ENCODE measurements at places on chromosomes 4 and X.
A peak's percentile ranks its signal among the peaks of the same experiment; 100 is the strongest.

DNA sequence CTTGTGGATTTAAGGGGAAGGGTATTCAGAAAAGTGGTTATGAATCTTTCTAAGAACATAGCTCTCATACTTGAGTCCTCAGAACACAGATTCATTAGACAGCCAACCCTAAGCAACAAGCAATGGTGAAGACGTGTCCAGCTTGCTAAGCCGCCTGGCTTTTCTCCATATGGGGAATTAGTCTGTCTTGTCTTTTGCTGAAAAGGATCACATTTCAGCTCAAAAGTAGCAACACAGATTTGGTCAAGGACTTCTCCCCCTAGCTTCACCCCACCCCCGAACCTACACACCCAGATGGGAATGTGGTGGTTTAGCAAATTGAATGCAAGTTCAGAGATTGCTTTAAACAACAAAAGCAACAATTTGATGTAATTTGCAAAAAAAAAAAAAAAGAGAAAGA is 103.3 kb upstream of the RASGEF1B start:
- DNase-seq, result no peak

- DNase-seq, result no peak
Measured at GRCh38 chr4:13160920-13161319, 323.2 kb downstream of the RAB28 start.

DNA sequence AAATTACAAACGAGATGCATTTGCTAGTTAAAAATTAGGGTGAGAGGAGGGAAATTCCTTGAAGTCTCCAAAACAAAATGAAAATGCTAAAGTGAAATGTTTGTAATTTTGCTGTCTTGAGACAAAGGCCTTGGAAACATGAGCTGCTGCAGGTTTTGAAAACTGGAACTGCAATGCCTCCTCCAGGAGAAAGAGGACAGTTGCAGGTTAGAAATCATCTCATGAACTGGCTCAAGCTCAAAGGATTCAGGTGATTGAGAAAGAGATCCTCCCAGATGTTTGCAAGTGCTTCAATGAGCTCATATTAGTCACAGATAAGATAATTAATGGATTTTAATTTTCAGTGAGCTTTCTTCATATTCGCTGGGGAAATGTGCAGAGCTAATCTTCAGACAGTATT is 32.4 kb downstream of the SMPX start:
- no peak for DNase-seq

GRCh38 chr4:107147873-107148272 is 111.8 kb upstream of the DKK2 start:
- DNase-seq, result no peak

GRCh38 chrX:154329294-154329693 is 33.7 kb downstream of the TKTL1 start:
- DNase-seq, result no peak

GRCh38 chr4:88866862-88867550 is 169.4 kb upstream of the NAP1L5 start:
- DNase-seq, result no peak

DNA sequence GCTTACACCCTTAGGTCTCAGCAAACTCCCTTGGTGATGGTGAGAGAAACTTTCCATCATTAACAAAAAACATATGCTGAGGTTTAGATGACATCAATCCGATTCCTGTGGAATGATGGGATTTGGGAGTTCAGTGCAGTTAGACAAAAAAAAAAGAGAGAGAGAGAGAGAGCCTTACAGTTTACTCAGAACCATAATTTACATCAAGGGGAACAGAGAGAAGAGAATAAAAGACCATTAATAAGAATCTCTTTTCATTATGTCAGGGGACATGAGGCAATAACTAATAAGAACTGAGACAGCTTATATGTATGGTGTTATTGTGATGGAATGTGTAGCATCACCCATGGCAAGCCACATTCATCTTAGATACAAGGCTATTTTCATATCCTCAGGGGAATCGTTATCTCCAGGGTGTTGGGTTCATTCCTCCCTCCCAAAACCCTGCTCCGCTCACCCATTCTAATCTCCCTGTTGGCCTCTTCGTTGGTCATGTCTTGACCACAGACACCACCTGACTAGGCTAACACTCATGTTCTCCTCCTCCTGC is 175.7 kb upstream of the MXRA5 start:
- no peak for DNase-seq

GRCh38 chr4:185936650-185937376 is 124.8 kb upstream of the SORBS2 start:
- DNase-seq, result no peak

- peak; percentile 52 for DNase-seq
Measured at GRCh38 chr4:27684610-27685011, 824.0 kb downstream of the STIM2 start.

- no peak for DNase-seq
Measured at GRCh38 chrX:38365954-38366353, 13.6 kb downstream of the OTC start.

DNA sequence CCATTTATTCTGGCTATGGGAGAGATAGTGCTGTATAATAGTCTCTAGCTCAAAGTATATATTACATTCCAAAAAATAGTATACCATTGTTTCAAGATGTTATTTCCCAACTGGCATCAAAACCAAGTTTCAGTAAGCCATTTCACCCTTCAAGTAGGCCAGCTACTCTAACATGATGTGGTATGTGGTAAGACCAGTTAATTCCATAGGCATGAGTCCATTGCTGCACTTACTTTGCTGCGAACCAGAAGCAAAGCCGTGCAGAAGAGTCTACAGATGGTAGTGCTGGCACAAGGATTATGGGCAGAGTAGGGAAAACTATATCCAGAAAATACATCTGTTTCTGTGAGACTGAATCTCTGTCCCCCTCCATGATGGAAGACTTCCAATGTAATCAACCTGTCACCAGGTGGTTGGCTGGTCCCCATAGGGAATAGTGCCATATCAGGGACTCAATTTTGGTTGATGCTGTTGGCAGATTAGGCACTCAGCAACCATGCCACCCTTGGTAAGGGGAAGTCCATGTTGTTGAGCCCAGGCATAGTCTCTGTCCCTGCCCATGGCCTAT is 49.8 kb upstream of the HSD17B10 start:
- no peak for DNase-seq

GRCh38 chr4:165668694-165669093 is 204.3 kb upstream of the TLL1 start:
- DNase-seq, result no peak

- no peak for DNase-seq
Measured at GRCh38 chrX:52363247-52363883, 5.5 kb upstream of the XAGE2 start.

DNA sequence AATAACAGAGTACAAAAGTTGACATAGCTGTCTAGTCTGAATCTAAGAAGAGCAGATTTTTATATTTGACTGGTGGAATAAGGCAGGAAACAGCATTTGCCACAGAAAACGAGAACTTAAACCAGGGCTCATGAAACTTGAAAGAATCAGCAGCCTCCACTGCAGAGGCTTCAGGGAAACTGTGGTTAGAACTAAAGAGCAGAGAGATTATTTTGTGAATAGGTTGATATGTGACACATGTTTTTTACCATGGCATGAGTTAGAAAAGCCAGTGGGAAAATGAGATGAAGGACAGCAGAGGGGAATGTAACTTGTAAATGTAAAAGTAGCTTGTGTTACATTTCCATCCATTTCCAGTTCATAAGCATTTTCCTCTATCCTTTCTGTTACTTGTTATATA is 63.7 kb upstream of the CAMK2D start:
- no peak for DNase-seq

- no peak for DNase-seq
Measured at GRCh38 chr4:137707626-137708025, 175.3 kb upstream of the PCDH18 start.

GRCh38 chr4:154807042-154807630 is 26.1 kb downstream of the RBM46 start:
- no peak for DNase-seq

GRCh38 chr4:7600247-7600646 is 165.5 kb upstream of the PSAPL1 start:
- no peak for DNase-seq

DNA sequence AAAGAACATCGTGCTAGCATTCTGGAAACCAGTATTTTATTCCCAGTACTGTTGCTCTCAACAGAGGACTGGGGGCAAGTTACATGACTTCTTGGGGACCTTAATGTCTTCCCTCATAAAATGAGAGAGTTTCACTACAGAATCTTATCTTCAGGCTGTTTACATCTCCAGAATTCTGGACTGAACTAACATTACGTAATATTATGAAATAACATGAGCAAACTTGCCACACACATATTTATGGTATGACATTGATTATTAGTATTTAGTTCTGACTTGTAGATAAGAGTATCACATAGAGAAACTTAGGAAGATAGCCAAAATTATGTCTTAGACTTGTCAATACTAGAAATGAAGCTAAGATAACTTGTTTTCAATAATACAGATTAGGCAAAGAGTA is 68.0 kb downstream of the NFKB1 start:
- DNase-seq, result no peak

GRCh38 chr4:826508-827208 is 729 bp upstream of the CPLX1 start:
- DNase-seq, result no peak

DNA sequence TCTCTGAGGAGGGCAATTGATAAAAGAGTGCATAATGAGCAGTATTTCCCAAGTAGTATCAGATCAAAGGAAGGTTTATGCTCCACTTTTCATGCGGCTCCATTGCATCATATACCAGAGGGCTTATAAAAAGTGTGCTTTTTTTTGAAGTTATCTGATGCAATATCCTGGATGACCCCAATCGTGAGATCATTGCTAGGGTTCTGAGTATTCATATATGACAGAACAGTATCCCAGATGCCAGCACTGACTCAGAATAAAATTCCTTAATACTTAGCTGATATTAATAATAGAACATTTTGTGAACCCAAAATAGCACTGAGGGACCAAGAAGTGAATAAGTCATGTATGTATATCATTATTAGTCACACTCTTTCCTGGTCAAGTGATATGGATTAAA is 945.5 kb upstream of the AGA start:
- no peak for DNase-seq

GRCh38 chr4:89410687-89411086 is 103.1 kb upstream of the GPRIN3 start:
- no peak for DNase-seq

- DNase-seq, result no peak
Measured at GRCh38 chr4:170497689-170498088, 407.9 kb upstream of the AADAT start.

- DNase-seq, result no peak
Measured at GRCh38 chr4:38512840-38513239, 151.2 kb upstream of the KLF3 start.

GRCh38 chr4:54102531-54103106 is 2.7 kb downstream of the GSX2 start:
- DNase-seq, result no peak

Data from breast epithelium (tissue), 4 donors.